ENCODE measurements at places on chromosomes 3 and 15. TPM values are rescaled to one million over a fixed set of nuclear protein-coding genes. Genes with fewer than 3 reads are reported as not detected.

The RPLP1 gene
- total RNA-seq, result 94.6 TPM

DNA sequence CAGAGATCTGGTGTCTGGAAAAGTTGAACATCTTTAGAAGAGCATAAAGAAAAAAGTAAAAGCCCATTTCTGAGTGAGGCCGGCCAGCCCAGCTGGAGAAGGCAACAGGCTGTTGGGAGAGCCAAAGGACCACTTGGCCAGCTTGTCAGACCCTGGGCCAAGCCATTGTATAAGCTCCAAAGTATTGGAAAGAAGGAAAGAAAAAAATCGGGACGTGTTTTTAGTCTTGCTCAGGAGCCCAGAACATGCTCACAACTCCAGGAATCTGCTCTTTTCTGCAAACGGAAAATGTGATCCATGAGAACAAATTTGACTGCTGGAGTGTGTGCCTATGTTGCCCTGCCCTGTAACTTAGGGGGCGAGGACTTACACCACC is 10.4 kb upstream of the CLPX start:
- no peak for DNase-seq

GRCh38 chr3:80696280-80696679 is 928.5 kb upstream of the ROBO1 start:
- DNase-seq, result no peak

DNA sequence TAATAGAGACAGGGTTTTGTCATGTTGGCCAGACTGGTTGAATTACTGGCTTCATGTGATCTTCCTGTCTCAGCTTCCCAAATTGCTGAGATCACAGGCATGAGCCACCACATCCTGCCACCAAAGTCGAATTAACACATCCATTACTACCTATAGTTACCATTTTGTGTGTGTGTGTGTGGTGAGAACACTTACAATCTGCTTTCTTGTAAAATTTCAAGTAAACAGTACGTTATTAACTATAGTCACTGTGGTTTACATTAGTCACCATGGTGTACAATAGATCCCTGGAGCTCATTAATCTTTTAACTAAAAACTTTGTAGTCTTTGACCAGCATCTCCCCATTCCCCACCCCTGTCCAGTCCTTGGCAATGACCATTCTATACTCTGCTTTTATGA is 270.0 kb downstream of the NAALADL2 start:
- DNase-seq, result peak; percentile 23

GRCh38 chr3:197858598-197858997 is 67.5 kb downstream of the LRCH3 start:
- no peak for DNase-seq

- DNase-seq, result no peak
Measured at GRCh38 chr3:169237201-169237600, 426.3 kb downstream of the MECOM start.

The CFAP44 gene
- 5.8 TPM for total RNA-seq

GRCh38 chr3:128077665-128078064 is 25.4 kb downstream of the SEC61A1 start:
- DNase-seq, result no peak

- peak; percentile 83 for DNase-seq
Measured at GRCh38 chr3:3200632-3201212, 21.2 kb upstream of the CRBN start.

The PPP1R14D gene
- not detected for total RNA-seq

DNA sequence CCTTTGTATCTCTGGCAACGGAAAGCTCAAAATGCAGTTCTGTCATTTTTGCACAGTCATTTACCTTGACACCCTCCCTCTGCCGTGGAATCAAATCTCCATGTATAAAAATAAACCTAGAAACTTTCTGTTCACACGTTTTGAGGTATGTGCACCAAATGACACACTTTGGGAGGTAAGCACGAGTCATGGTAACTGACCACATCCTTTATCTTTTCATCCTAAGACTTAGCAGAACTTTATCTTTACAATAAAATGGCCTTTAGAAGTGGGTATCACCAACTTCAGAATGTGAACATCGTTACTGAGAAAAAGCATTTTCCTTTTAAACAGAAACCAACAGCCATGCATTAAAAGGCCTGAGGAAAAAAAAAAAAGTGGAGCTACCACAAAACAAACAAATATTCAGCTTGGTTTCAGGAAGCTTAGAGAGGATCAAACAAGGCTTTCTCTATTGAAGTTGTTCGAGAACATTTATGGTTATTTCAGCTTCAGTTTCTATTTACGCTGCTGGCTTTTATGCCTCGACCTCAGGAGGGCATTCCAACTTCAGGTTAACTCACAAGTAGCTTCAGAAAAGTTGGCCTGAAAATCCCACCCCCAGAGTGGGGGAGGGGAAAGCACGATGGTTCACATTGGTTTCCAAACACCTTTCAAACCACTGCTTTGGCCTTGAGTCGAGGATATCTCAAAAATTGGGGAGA is 171.1 kb upstream of the ICE2 start:
- no peak for DNase-seq

- DNase-seq, result no peak
Measured at GRCh38 chr3:57752307-57752706, 3.8 kb upstream of the SLMAP start.

The MCF2L2 gene
- total RNA-seq, result under 0.01 TPM

The FANCD2OS gene
- not detected for total RNA-seq

DNA sequence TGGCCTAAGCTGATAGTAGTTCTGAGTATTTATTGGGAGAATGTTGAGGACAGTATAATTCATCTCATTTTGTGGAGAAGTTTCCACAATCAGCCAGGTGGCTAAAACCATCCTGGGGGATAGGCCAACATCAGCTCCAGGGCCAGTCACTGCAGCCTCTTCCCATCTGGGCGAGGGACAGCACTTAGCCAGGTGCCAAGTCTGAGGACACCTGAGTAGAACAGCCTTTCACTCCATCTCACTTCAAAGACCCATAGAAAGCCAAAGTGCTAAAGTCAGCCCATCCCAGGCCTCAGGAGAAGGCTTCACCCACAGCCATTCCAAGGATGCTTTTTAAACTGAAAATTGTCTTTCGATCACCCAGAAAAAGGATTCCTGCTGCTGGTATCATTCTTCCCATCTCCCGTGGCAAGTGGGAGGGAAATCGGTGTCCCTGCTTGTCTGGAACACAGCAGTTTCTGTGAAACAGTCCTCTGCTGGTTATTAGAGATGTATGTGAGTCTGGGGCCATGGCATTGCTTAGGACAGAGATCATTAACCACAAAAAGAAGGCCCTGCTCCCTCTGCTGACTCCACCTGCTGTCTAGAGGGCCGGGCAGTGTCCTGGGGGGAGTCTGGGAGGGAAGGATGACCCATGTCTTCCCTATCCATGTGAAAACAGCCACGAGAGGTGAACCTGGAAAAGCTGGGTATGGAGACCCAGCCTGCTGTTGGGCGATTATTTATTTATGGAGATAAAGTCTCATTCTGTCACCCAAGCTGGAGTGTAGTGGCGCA is 9.6 kb downstream of the CALML4 start:
- no peak for DNase-seq

- no peak for DNase-seq
Measured at GRCh38 chr15:93941697-93942096, 289.7 kb upstream of the MCTP2 start.

Measured in osteoblast (primary cell).